ENCODE measurements at places on chromosomes 16 and 17.

DNA sequence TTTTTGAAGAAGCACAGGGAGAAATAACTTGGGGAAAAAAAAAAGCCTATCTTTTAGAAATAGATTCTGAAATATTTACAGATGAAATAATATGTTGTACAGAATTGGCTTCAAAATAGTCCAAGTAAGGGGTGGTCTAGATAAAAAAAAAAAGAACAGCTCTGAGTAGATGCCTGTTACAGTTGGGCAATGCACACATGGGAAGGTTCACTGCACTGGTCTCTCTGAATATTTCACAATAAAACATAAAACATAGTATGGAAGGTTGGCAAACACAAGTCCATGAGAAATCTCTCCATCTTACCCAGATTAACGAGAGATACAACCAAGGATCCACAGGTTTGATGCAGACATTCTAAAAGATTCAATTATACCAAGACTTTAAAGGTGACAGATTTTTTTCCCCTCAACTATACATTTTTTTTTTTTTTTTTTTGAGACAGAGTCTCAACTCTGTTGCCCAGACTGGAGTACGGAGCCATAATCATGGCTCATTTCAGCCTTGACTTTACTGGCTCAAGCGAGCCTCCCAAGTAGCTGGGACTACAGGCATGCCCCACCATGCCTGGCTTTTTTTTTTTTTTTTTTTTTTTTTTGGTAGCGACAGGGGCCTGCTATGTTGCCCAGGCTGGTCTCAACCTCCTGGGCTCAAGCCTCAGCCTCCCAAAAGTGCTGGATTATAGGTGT lies 58.0 kb downstream of the KANSL1 start:
- DNase-seq: no peak

DNA sequence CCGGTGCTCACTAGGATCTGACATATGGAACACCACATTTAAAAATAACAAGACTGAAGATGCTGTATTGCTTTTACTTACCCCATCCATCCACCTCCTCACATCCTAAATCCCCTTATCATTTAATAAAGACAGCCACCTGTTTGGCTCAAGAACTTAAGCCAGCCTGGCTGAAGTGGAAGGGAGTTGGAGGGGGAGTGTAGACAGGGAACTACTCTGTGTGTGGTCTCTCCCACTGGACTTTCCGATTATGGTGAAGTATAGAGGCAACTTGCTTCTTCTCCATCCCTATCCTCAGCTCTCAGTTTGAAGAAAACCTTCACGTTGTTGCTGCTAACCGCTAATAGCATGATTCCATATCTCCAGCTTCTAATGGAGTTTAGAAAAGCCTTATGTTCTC lies 313.4 kb downstream of the CDH11 start:
- no peak for DNase-seq

GRCh38 chr17:73971127-73971526 lies 232.4 kb upstream of the RPL38 start:
- no peak for DNase-seq

GRCh38 chr16:84648595-84649510 lies 542 bp downstream of the KLHL36 start:
- DNase-seq: no peak

DNA sequence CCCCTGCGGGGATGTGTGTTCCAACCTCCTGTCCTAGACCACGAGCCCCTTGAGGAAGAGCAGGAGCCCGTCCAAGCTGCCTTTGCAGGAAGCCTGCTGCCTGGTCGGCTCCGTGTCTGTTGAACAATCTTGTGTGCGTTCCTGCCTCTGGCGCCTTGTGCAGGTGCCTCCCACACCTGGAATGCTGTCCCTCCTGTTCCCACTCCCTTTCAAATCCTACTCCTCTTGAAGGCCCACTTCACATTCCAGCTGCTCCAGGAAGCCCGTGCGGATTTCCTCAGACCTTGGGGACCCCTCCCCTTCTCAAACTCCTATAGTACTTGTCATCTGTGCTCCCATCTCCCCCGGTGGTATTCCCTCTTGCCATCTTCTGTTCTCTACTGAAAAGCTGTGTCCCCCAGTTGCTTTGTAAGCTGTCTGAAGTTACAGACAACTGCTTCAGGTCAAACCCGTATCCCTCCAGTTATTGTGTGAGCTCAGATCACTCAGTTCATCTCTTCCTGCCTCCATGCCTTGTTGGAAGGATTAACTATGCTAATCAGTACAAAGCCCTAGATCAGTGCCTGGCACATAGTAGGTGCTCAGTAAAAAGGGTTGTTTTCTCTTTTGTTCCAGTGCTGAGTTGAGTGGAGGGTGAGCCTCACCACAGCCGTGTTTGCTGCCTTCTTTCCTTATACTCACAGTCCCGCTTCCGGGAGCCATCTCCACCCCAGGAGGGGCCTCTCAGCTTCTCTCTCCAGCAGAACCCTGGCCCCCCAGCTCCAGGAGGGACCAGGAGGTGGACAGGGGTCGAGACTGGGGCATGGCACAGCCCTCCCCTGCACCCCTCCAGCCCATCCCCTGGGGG lies 241.8 kb upstream of the CIBAR2 start:
- no peak for DNase-seq

DNA sequence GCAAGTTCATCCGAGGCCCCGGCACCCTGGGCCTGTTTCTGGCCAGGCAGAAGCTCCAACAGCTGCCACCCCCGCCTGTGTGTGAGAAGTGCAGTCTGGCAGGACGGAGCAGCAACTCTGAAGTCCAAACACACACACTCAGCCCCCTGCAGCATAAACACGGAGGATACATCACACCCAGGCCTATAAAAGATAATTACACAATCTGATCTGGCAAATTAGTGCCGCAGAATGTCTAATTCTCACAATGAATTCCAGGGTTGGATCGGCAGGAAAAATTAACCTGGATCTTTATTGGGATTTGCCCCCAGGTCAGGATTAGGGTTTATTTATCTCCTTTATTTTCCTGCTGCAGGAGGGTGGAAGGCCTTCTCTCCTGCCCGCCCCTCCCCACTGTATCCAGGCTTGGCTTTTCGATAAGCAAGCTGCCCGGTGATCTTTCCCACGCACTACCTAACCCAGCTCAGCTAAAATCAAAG lies 311.4 kb downstream of the SOX9 start:
- DNase-seq: no peak

DNA sequence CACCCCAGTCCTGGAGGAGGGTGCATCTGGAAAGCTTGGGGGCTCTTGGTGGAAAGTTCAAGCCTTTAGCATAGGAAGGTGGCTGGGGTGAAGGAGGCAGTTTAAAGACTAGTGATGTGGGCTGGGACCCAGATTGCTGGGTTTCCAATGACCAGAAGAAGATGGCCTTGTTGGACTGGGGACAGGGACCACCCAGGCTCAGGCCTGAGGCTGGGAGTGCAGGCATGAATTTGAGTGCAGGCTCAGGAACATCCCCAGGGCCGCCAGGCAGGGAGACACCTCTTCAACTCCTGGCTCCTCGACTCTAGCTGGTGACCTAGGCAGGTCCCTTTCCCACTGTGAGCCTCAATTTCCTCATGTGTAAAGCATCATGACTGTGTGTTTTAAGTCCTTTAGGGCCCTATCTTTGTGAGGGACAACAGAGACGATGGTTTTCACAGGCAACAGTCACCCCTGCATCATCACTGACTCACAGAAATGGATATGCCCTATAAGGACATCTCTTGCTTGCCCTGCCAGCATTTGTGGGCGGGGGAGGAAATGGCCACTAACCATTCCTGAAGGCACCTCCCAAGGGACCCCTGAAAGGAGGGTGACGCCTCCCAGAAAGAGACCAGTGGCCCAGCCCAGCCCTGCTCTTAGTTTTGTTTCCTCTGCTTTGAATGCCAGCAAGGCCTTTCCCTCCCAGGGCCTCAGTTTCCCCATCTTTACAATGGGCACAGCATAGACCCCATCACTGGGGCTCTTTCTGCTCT lies 11.1 kb downstream of the NLRC5 start:
- no peak for DNase-seq

DNA sequence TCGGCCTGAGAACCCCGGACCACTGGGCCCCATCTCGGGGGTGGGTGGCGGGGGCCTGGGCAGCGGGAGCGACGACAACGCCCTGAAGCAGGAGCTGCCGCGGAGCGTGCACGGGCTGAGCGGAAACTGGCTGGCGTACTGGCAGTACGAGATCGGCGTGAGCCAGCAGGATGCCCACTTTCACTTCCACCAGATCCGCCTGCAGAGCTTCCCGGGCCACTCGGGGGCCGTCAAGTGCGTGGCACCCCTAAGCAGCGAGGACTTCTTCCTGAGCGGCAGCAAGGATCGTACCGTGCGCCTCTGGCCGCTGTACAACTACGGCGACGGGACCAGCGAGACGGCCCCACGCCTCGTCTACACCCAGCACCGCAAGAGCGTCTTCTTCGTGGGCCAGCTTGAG lies 8.9 kb upstream of the SERPINF2 start:
- no peak for DNase-seq

- no peak for DNase-seq
Observed at GRCh38 chr16:86835982-86836381, 257.6 kb downstream of the FOXL1 start.

DNA sequence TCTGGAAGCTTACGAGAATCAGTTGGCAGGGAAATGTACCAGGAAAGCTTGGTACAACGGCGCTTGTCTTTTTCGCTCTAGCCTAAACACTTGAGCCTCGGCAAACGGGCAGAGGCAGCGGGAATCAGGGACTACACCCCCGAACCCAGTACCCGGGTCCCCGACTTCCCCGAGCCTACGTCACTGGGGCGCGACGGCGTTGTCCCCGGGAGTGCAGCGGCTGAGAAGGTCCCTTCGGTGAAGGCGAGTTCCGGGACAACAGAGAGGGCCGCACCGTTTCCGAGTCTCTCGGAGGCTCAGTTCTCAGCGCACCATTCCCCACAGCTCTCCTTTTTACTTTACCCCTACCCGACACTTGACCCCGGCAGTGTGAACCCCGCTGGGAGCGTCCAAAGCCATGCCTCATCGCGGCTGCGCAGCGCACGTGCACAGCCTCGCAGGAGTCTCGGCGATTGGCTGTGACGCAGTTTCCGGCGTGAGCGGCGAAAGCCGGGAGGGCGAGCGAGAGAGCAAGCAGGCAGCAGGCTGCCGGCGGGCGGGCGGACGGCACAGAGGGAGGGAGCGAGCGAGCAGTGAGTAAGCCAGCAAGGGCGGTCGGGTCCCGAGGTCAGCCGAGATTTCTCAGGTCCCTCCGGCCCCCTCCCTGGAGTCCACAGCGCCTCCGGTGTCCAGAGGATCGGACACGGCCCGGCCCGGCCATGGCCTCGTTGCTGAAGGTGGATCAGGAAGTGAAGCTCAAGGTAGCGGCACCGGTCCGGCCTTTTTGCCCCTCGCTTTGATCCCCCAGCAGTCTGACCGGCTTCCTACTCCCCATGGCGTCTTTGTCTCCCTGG lies at the start of gene PSME3:
PSME3 (plus strand) TSS at position 464 of the 833 bp plus-strand sequence; CDS start at position 699, 235 bp downstream.
- peak; percentile 95 for DNase-seq

DNA sequence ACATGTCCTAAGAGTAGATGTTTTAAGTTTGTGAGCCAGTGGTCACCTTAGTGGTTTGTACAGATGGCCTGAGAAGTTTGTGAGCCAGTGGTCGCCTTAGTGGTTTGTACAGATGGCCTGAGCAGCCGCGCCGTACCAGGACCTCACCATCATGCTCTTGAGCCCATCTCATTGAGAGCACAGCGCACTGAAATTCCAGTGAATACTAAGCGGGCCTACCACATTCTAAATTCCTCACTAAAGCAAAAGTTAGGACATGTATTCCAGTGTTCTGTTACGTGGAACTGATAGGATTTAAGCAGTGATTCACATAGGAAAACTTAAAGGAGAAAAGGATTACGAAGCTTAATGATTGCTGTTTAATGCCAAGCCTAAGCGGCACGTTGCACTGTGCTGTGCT lies 3.9 kb downstream of the USP10 start:
- no peak for DNase-seq

GRCh38 chr16:28884045-28884444 lies 5.8 kb downstream of the ATP2A1 start:
- DNase-seq: no peak

DNA sequence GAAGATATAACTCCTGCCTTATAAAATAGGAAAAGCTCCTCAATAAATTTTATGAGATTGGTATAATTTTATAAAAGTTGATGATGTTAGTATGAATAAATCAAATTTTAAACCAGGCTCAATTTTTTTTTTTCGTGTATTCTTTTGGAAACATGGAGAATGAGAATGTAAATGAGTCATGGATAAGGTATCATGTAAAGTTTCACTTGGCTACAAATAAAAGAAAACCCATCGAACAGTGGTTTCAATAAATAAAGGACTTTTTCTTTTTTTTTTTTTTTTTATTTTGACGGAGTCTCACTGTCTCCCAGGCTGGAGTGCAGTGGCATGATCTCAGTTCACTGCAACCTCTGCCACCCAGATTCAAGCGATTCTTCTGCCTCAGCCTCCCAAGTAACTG lies 67.3 kb downstream of the PHKB start:
- no peak for DNase-seq

- DNase-seq: no peak
Observed at GRCh38 chr16:74297145-74297665, 591 bp downstream of the PSMD7 start.

DNA sequence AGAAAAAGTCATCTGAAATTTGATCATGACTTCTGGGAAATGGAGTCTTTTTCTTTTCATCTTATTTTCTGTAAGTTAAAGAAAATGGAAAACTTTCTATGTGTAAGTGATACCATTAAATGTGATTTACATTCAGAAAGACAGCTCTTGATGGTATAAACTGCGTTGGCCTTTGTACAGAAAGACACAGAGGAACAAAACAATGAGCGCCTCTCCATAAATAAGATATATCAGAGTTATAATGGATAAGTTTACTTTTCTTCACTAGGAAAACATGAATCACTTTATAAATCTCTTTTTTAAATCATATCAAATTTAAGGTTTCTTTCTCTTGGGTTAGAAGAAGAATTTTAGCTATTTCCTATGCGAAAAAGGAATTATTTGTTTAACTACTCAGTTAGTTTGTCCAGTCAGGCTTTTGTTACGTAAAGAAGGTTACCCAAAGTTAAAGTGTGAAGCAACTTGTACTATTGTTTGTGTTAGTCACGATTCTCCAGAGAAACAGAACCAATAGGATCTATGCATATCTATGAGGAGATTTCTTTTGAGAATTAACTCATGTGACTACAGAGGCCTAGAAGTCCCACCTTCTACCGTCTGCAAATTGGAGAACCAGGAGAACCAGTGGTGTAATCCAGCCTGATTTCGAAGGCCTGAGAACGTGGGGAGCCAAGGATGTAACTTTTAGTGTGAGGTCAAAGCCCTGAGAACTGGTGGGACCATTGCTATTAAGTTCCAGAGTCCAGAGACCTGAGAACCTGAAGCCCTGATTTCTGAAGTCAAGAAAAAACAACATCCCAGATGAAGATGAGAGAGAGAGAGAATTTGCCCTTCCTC lies 295.4 kb upstream of the KCNJ16 start:
- DNase-seq: no peak

All from nucleus accumbens (tissue), 56 donors.